ENCODE measurements at places on chromosomes 2 and 18. TPM values are rescaled to one million over a fixed set of nuclear protein-coding genes. Genes with fewer than 3 reads are reported as not detected.

DNA sequence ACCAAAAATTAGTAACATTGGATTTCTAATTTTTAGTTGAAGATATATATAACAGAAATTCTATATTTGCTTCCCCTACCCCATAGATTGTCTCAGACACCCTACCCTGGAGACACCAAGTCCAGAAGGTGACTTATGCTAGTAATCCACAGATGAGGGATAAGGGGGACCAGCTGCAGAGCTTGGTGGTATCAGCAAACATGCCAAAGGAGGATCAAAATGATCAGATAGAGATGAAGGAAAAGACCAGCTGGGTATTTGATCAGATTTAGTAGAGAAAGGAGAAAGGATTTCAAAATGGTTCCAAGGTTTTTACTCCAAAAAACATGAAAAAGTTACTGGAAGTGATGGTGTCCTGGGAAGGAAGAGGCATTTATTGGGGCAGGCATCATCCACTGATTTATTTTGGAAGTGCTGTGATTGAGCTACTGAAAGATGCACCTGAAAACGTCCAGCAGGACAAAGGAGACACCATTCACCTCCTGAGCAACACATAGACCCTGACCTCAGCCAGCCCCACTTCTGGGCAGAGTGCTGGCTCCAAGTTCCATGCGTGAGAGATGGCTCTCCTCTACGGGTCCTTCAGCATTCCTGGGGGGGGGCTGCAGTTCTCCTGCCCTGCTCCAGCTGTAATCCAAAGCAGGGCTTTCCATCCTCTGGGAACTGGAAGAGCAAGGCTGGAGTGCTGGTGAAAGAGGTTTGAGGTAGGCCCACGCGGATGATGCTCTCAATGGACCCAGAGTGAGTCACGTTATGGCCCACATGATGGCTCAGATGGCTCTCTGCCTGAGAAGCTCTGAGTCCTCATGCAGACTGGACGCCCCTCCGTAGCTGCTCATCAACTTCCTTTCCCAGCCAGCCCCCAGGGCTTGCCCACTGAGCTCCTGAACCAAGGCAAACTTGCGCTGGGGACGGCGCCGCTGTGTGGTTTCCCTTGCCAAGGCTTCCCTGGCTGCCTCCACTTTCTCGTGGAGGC lies 3.7 kb upstream of the LRRFIP1 start:
- no peak for DNase-seq

DNA sequence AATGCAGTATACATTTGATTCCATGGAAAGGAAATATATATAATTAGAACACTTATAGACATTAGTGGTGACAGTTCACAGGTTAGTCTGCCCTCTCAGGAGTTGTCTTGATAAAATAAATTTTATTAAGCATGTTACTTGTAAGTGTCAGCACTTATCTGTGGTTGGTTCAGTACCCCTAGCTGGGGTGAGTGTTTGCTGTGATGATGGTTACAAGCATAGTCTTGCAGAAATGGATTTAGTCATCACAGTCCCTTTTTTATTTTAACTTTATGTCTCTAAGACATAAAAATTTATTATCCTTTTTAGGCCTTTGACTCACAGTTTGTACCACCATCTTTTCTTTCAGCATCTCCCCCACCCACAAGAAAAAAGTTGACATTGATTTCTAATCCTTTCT lies 52.1 kb downstream of the NCK2 start:
- DNase-seq = no peak

AFF3 gene
- 0.56 TPM for total RNA-seq

- DNase-seq = no peak
Measured at GRCh38 chr2:54559006-54559445, 102.9 kb downstream of the SPTBN1 start.

GRCh38 chr2:129491308-129491707 lies 488.2 kb upstream of the RAB6C start:
- DNase-seq = no peak

MSGN1 gene
- total RNA-seq = not detected

DNA sequence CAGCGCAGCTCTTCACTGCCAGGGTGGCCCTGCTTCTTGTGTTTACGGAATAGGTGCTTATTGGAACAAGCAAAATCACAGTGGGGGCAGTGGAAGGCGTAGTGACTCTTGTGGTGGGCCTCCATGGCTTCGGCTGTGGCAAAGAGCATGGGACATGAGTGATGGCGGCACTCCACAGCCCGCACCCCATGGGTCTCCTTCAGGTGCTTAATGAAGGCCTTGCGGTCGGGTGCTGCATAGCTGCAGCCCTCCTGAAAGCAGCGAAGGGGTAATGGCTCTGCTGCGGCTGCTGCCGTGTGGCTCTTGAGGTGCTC lies 10.7 kb downstream of the ZNF142 start:
- no peak for DNase-seq

CCDC148 gene
- total RNA-seq = 9.3 TPM
